ENCODE measurements at places on chromosomes 2 and 18. TPM values are rescaled to one million over a fixed set of nuclear protein-coding genes. Genes with fewer than 3 reads are reported as not detected.

The FSHR gene
- total RNA-seq: not detected

The CLHC1 gene
- total RNA-seq: 1.9 TPM

The CCBE1 gene
- 9.8 TPM for total RNA-seq

The AAK1 gene
- 13.6 TPM for total RNA-seq

The FAP gene
- 0.11 TPM for total RNA-seq

The NOSTRIN gene
- total RNA-seq: 1.2 TPM

Measured in A549 treated with AZD2906 at 1 μM for 4 hours (cell line).